ENCODE measurements at places on chromosomes 12 and 14.
A peak's percentile ranks its signal among the peaks of the same experiment; 100 is the strongest.

GRCh38 chr12:95623554-95624170 lies 72.4 kb upstream of the USP44 start:
- DNase-seq, result peak; percentile 73

DNA sequence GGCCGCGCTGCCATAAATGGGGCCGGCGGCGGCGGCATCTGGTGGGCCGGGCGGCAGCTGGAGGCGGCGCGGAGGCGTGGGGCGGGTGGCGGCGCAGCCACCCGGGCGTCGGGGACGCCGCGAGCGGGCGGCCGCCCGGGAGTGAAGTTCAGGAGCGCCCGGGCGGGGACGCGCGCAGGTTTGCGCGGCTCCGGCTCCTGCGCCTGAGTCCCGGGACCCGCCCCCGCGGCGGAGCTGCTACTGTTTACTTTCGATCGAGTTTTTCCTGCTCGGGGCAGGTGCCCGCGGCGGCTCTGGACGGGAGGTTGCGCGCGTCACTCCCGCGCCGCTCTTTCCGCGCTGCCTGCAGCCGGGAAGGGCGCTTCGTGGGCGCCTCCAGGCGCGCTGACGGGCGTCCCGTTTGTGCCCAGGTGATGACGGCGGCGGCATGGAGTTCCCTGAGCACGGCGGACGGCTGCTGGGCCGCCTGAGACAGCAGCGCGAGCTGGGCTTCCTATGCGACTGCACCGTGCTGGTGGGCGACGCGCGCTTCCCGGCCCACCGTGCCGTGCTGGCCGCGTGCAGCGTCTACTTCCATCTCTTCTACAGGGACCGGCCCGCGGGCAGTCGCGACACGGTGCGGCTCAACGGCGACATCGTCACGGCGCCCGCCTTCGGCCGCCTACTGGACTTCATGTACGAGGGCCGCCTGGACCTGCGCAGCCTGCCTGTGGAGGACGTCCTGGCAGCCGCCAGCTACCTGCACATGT lies at the start of gene ZBTB42:
Gene ZBTB42, plus strand, starts transcription at position 331 of the 749 bp plus-strand sequence. Its CDS starts 97 bp downstream, at position 428.
- peak; percentile 55 for DNase-seq

DNA sequence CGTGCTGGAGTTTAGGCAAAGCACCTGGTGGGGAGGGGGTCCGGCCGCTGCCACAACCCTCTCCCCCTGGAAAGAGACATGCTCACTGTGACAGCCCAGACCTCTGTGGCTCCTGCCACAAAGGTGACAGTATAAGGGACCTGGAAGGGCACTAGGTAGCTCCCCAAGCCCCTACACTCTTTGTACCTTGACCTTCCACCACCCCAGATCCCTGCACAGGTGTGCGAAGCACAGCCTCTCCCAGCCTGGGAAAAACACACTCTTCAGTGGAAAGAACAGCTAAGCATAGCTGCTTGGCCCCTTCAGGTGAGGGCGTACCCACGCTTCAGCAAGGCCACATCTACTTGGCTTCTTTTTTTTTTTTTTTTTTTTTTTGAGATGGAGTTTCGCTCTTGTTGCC lies 4.9 kb upstream of the PLA2G1B start:
- no peak for DNase-seq

DNA sequence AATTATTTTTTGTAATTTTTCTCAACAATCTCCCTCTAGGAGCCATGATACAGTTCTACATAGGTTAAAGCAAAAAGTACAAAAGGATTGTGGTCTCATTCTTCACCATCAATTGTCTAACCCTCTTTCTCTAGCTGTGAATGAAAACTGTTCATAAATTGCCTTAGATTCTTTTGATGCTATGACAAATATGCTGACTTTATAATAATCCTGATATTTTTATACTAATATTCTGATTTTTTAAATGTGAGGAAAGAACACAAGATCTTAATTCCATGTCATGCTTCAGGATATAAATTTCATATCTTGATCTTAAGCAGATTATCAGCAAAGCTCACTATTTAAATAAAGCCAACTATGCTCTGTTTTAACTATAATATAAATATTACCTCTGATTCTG lies 75.4 kb downstream of the KIF21A start:
- DNase-seq, result no peak

DNA sequence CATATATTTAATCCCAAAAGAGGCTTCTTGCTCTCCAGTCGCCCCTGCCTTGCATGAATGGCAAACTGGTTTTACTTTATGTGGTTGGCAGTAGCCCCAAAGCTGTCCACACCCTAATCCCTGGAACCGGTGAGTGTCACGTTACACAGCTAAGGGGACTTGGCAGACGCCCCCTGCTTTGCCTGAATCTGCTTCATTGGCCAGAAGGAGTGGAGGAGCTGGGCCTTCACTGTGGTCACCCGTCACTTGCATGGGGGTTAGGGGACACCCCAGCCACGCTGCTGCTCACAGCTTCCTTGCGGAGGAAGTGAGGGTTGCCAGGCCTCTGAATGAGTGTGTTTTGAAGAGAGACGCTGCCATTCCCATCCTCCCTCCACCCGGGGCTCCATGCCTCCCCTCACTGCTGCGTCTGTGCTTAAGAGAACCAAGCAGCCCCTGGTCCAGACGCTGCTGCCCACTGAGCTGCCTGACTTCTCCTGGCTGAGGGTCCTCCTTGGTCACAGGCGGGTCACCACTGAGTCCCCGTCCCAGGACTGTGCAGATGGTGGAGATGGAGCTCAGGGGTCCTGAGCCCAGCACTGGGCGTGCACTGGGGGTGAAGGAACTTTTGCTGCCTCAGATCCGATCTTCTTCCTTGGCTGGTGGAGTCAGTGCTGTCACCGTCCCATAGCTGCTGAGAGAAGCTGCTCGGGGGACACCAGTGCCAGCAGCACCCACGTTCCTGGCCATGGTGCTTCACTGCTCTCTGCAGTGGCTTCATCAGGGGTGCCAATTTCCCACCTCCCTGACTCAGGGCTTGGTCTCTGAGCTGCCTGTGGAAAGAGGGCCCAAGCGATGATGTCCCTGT lies 39.8 kb downstream of the GALNT9 start:
- DNase-seq, result no peak

DNA sequence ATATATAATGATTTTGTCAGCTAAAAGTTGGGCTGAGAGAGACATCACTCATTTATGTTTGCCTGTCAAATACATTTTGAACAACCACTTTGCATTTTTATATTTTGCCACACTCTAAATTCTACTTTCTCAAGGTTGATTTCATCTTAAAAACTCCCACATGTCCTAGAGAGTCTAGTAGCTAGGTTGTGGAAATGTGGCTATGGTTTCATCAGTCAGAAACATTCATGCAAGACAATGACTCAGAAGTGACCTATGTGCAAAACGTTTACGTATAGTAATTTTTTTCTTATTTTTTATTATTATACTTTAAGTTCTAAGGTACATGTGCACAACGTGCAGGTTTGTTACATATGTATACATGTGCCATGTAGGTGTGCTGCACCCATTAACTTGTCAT lies 27.4 kb upstream of the PRKD1 start:
- no peak for DNase-seq

- DNase-seq, result no peak
Observed at GRCh38 chr14:55313480-55313879, 42.3 kb downstream of the FBXO34 start.

DNA sequence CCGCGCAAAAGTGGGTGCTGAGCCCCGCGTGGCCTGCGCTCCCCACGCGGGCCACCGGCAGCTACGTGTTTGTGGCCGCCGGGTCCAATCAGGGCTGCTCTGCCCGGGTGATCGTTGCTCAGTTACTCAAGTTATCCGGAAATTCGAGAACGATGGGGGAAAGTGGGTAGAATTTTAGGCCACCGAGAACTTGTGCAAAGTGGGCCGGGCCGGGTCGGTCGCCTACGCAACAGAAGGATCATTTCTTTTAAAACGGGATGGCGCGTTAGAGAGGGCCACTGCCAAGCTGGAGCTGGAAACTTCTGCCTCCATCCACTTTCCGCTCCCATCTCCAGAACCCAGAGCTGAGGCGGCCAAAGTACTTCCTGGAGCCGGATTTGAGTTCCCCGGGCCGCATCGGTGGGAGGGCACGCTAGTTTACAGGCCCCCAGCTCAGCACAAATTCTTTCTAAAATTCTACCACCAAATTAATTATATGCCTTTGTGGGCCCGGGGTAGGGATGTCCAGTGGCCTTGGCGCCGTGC lies 3.5 kb downstream of the RFX4 start:
- DNase-seq, result no peak

DNA sequence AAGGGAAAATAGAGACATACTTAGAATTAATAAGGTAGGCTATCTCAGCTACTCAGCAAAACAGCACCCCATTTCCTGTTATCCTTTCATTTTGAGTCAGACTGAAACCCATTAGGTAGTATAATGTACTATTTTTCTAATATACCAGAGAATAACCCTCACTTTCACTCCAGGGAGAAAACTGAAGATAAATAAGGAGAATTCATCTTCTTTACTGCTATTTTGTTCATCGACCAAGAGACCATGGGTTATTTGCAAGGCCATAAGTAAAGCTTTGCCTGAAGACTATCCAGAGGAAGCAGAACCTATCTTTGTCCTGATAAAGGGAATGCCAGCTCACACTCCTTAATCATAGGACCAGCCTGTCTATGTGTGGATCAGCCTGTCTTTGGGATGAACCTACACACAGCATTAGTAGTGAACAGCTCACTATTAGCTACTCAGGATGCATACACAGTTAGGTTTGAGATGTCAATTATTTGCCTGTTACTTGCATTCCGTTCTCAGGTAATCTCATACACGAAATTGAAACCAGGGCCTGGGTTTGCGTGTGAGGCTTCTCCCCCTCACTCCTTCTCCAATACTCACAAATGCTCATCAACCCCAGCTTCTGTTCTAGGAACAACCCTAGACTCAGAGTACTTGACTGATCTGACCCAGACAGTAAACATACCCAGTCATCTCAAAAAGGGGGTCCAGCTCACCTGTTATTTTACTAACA lies 124.4 kb downstream of the DAD1 start:
- DNase-seq, result no peak

DNA sequence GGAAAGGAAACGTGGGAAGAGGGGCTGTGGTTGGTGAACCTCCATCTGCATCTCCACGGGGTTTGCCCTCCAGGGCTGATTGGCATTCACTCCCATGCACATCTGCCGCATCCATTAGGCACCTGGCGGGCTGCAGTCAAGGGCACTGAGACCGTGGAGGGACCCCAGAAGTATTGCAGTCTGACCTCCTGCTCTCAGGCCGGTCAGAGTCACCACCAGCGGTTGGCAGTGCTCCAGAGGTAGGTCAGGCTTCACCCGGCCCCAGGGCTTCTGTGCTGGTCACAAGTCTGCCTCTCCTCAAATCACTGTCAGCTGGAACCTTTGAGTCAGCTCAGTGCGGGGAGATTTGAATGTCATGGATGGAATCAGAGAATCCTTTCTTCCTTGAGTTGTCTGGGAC lies 132.3 kb downstream of the PAPOLA start:
- no peak for DNase-seq

DNA sequence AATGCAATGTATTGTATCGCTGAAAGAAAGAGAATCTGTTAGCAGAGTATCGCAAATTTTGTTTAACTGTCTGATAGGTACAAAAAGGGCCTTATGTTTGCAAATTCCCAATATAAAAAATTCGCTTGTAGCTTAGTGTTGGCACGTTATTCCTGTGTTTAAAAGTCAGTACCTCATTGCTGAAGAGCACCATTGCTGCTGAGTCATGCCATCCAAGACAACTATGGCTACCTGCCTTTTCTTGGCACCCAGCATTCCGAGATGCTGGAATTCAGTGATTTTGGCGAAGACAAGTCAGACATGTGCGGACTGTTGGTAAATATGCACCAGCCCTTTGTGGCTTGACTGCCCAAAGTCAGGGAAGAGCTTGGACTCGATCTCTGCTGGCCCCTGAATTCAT lies 149.5 kb upstream of the EEA1 start:
- no peak for DNase-seq

DNA sequence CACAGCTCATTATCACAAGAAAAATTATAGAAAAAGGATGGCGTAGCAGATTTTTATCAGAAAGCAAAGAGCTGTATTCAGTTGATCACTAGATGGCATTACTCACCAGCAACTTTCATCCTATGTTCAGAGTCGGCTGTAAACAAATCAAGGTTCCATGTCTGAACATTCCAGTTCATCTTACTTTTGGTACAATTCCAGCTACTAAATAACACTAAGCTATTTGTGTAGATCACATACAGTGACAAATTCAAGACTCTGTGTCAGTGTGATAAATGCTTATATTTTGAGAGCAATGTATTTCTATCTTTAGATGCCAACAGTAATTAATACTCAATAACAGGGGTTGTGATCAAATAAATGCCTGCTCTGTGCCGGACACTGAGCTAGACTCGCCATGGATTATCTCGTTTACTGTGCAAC lies 30.1 kb downstream of the NRDE2 start:
- DNase-seq, result no peak

GRCh38 chr14:71961972-71962371 lies 29.7 kb downstream of the RGS6 start:
- no peak for DNase-seq

DNA sequence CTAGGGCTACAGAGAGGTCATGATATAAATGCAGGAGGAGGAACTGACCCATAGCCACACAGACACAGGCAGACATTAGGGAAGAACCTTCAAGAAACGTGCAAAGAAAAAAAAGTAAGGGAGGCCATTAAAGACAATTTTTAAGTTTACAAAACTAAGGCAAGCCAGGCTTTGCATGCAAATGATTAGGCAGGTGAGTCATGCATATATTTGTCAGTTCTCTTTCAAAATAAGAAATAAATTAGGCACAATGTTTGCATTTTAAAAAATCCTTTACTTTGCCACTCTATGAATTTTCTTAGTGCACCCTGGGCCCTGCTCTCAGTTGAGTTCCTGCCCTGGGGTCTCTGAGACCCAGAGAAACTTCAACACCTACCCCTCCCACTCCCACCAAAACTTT lies 75.0 kb downstream of the PRMT8 start:
- DNase-seq, result no peak

GRCh38 chr12:107400686-107401447 lies 284.7 kb upstream of the PWP1 start:
- DNase-seq, result peak; percentile 20

DNA sequence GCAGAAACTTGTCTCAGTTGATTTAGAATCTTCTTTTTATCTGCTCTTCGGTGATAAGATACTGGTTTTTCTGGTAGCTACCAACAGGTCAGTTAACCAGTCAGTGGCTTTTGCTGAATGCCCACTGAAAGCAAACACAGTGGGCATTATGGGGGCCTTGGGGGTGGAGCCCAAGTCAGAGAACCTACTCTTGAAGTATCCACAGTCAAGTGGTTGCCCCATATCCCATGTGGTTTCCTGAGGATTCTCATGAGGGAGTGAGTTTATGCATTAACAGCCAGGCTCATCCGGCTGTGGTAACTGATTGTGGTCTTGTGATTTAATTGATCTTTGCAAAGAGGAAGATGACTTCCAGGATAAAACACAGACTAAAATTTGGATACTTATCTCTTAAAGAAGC lies 83.7 kb downstream of the ST8SIA1 start:
- no peak for DNase-seq

- no peak for DNase-seq
Observed at GRCh38 chr12:65685514-65685913, 138.8 kb upstream of the HMGA2 start.

DNA sequence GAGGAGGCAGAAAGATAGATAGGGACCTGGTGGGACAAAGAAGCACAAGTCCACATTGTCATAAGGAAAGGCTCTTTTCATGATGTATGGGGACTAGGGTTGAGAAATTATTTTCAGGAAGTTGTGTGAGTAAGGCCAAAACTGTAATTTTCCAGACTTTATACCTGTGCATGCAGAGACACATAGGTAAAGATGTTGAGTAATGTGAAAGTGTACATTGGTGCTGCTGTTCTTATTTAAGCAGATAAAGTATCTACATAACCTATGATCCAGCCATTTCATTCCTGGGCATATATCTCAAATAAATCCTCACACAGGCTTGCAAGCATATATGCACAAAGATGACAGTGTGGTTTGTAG lies 332.2 kb downstream of the DUSP6 start:
- no peak for DNase-seq

GRCh38 chr12:9634969-9635754 lies 27.4 kb upstream of the KLRB1 start:
- DNase-seq, result no peak

Measured in BE2C (cell line).